ENCODE measurements at places on chromosomes 6 and 20. TPM values are rescaled to one million over a fixed set of nuclear protein-coding genes. Genes with fewer than 3 reads are reported as not detected.

- no peaks in the 10 kb centered on the region for H3K36me3 ChIP-seq
- no peaks in the 10 kb centered on the region for H3K4me1 ChIP-seq
Measured at GRCh38 chr6:152471456-152472265, 165.5 kb downstream of the SYNE1 start.

The HLA-DRA gene
- 80.9 TPM for total RNA-seq

- H3K27ac ChIP-seq, result no peak overlapping the region
- H3K27me3 ChIP-seq, result peaks cover 25% of the 10 kb centered on the region
- no peaks in the 10 kb centered on the region for H3K36me3 ChIP-seq
- no peak overlapping the region for H3K4me3 ChIP-seq
- H3K4me1 ChIP-seq, result no peaks in the 10 kb centered on the region
Measured at GRCh38 chr20:8115436-8115835, 16.6 kb upstream of the PLCB1 start.

- H3K4me3 ChIP-seq, result no peak overlapping the region
- no peak overlapping the region for H3K27ac ChIP-seq
- H3K27me3 ChIP-seq, result no peaks in the 10 kb centered on the region
- no peak for DNase-seq
Measured at GRCh38 chr6:129542705-129543104, 167.3 kb downstream of the ARHGAP18 start.

The HSPA12B gene
- total RNA-seq, result not detected

Data from T-helper 17 cell (primary cell).